ENCODE measurements at places on chromosomes 13 and 19. TPM values are rescaled to one million over a fixed set of nuclear protein-coding genes. Genes with fewer than 3 reads are reported as not detected.
A peak's percentile ranks its signal among the peaks of the same experiment; 100 is the strongest.

DNA sequence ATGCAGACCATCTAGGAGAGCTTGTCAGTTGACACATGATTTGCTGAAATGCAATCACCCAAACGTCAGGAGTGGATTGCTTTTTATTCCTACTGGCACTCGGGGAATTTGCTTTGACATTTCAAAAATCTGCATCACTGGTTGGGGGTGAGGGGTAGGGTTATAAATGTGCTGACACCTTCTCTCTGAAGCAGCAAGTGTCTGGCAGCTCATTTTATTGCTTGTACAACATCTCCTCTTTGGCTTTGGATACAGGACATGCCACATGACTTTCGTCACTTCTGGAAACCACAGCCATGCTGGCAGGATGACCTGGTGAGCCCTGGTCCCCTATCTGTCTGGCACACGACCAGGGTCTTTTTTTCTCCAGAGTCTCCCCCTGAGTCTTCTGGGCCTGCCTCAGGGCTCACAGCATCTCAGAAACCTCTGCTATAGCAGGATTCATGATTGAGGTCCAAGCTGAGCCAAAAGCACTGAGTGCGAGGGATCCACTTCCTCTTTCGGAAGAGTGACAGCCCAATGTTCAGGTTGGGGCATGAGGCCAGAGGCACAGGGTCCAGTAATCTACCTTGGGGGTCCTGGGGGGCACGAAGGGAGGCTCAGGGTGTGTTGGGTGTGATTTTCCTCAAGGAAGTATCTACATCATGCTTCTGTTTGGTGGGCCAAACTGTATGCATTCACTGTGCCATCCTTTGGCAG is 60.1 kb downstream of the HSPH1 start:
- DNase-seq, result no peak

The ZNF470 gene
- total RNA-seq, result 1.9 TPM

The LSR gene
- 79.0 TPM for total RNA-seq

- peak; percentile 29 for DNase-seq
Measured at GRCh38 chr13:100130092-100130491, 41.2 kb downstream of the PCCA start.

DNA sequence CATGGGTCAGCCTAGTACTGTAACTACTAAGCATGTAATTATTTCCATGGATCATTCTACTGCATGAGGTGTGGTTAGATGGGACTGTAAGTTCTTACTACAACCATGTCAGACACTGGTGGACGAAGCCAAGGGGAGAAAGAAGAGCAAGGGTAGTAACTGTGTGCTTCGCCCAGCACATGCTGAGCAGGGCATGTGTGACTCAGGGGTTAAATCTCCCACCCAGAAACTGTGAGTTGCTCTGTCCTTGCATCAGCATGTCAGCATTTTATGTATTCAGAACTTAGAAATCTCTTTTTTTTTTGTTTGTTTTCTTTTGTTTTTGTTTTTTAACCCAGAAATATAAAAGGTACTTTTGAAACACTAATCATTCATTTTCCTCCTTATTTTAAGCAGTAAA is 436.6 kb upstream of the KLF12 start:
- DNase-seq, result no peak

DNA sequence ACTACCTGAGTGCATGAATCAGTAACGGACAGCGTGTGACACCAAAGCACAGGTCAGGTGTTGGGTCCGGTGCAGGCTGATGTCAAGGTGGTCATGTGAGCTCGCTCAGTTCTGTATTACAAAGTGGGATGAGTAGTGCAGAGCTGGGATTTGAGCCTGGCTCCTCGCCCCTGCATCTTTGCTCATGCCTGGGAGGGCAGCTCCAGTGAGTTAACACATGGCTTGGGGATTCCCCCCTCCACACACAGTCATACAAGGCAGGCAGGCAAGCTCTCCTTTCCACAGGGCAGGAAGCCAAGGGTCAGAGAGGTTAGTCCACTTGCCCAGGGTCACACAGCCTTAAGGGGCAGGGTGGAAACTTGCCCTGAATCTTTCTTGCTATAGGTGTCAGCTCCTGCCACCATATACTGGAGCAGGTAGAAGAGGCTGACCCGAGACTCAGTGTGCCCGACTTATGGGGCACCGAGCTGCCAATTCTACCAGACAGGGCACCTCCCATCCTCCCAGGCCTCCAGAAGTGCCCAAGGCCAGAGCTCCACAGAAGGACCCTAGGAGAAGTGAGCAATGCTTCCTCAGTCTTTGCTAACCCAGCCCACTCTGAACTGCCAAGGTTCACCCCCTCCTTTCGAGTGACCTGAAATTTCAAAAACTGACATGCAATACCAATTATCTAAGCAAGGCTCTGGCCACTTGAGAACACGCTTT is 35.4 kb downstream of the ZNF787 start:
- no peak for DNase-seq

DNA sequence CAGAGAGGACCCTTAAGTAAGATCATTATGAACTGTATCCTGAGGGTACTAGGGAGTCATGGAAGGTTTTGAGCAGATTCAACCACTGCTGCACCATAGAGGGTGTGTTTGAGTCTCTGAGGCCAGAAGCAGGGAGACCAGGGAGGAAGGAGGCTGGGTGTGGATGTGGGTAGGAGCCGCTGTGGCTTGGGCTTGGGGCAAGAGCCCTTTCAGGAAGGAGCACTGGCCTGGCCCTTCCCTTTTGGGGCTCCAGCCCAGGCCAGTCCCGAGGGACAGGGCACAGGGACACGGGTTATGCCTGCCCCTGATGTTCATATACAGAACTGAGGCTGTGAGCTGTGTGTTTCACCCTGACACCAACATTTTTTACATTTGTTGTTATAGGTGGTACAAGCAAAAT is 7.2 kb downstream of the CIC start:
- DNase-seq, result peak; percentile 85

GRCh38 chr13:49633710-49634109 is 5.4 kb downstream of the ARL11 start:
- DNase-seq, result peak; percentile 26

The SLC10A2 gene
- total RNA-seq, result not detected

GRCh38 chr19:50873056-50873455 is at the start of gene KLK2:
TSS of gene KLK2 (plus strand) at chr19:50873439. CDS start at chr19:50873474, 35 bp downstream.
- DNase-seq, result no peak

GRCh38 chr19:40119380-40119779 is 28.6 kb upstream of the ZNF780A start:
- DNase-seq, result no peak

Data from lower leg skin (tissue), 4 donors.